Brain (organoid and tissue), 16 donors: ENCODE measurements at places on chromosomes 16 and 17. TPM values are rescaled to one million over a fixed set of nuclear protein-coding genes. Genes with fewer than 3 reads are reported as not detected.

The ALDH3A1 gene
- polyA plus RNA-seq = 0.76 TPM

The NPIPA8 gene
- 3.8 TPM for polyA plus RNA-seq

The CALB2 gene
- polyA plus RNA-seq = 308 TPM

The PRKCB gene
- 15.8 TPM for polyA plus RNA-seq

The NFAT5 gene
- polyA plus RNA-seq = 6.5 TPM

The MPP2 gene
- 27.6 TPM for polyA plus RNA-seq

The PYDC1 gene
- 5.0 TPM for polyA plus RNA-seq

The CHST4 gene
- polyA plus RNA-seq = 0.78 TPM

The USP43 gene
- polyA plus RNA-seq = 2.4 TPM

The VASN gene
- 5.0 TPM for polyA plus RNA-seq

The PDE6G gene
- not detected for polyA plus RNA-seq

The SLC52A1 gene
- not detected for polyA plus RNA-seq

The PARD6A gene
- 39.6 TPM for polyA plus RNA-seq

The CLEC3A gene
- polyA plus RNA-seq = not detected

DNA sequence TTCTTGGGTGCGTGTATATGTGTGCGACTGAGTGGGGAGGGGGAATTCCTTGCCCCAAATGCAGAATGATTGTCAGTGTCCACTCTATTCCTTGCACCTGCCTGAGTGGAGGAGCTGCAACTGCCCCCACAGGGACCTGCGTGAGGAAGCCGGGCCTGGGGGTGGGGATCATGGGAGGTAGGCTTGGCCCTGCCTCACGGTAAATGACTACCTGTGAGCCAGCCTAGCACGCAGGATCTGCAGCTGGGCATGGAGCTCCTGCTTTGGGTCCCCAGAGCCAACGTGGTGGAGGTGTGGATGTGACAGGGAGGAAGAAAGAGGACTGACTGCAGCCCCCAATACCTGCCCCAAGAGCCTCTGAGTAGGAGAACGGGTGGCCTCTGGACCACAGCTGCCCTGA, 77.0 kb upstream of the GAS7 start:
- DNase-seq = no peak

- DNase-seq = no peak
Measured at GRCh38 chr17:70208825-70209555, 39.7 kb downstream of the KCNJ2 start.

GRCh38 chr16:84423416-84423837, 55.1 kb downstream of the ATP2C2 start:
- DNase-seq = peak; percentile 71

GRCh38 chr16:70577256-70577698, 53.7 kb downstream of the SF3B3 start:
- no peak for DNase-seq

- no peak for DNase-seq
Measured at GRCh38 chr16:65746941-65747340, 619.5 kb upstream of the CDH5 start.

DNA sequence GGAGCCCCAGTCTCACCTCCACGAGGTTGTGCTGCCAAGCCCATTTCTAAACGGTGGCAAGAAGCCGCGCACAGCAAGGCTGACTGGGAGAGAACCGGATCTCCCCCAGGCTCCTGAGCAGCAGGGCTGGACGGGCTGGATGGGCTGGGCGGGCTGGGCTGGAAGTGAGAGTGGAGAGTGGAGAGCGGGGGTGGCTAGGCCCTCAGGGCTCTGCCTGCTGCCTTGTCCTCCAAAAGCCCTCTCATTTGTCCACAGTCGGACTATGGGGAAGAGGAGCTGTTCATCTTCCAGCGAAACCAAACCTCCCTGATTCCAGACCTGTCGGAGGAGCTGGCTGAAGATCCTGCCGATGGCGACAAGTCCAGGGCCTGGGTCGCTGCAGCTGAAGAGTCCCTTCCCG, 3.2 kb downstream of the DNAAF8 start:
- DNase-seq = no peak

DNA sequence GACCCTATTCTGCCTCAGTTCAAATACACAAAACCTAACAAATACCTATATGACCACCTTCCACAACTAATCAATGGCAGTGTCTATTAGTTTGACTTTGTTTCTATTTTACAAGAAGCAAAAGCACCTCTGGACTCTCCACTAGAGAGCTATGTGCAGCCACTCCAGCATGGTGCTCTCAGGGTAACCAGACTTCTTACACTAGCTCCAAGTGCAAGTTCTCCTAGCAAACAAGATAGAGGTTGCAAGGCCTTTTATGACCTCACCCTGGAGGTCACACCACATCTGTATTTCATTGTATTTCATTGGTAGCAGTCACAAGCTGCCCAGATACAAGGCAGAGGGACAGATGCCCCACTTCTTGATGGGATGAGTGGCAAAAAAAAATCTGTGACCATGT, 8.3 kb upstream of the ZNF263 start:
- no peak for DNase-seq

DNA sequence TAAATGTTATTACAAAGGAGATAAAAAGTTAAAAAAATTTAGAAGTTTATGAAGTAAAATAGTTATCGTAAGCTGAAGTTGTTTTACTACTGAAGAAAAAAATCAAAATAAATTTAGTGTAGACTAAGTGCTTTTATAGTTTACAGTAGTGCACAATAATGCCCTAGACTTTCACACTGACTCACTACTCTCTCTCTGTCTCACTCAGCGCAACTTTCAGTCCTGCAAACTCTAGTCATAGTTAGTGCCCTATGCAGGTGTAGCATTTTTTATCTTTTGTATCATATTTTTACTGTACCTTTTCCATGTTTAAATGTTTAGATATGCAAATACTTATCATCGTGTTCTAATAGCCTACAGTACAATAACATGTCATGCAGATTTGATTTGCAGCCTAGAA, 17.7 kb upstream of the TOM1L1 start:
- DNase-seq = no peak

DNA sequence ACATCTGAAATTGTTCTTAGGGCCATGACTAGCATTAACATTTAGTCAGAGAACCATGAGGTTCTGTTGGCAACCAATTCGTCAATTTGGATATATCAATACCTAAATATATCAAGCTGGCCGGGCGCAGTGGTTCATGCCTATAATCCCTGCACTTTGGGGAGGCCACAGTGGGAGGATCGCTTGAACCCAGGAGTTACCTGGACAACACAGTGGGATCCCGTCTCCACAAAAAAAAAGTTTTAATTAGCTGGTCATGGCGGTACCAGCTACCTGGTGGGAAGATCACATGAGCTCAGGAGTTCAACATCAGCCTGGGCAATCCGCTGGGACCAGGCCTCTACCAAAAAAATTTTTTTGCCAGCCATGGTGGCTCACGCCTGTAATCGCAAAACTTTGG, 8.4 kb downstream of the YWHAE start:
- DNase-seq = no peak

DNA sequence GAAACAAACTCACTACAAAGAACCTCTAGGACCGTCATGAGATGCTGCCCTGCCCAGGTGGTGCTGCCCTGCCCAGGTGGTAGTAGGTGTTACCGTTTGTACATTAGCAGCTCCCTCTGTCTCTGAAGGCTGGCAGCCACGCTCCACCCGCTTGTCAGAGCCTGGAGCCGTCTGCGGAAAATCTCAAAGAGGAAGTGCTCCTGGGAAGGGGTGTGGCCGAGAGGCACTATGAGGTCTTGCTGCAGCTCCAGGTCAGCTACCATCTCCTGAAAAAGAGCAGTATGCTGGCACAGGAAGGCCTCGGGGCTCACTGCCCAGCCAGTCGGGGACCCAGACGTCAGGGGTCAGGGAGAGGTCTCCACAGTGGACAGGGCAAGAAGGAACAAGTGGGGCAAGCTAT, 28.3 kb downstream of the ZNF276 start:
- no peak for DNase-seq

- DNase-seq = peak; percentile 83
Measured at GRCh38 chr16:84266451-84266850, 26.6 kb upstream of the KCNG4 start.

GRCh38 chr17:1617620-1618174, 10.9 kb downstream of the SLC43A2 start:
- no peak for DNase-seq

- DNase-seq = peak; percentile 21
Measured at GRCh38 chr17:49223517-49224197, 6.9 kb downstream of the PHOSPHO1 start.

DNA sequence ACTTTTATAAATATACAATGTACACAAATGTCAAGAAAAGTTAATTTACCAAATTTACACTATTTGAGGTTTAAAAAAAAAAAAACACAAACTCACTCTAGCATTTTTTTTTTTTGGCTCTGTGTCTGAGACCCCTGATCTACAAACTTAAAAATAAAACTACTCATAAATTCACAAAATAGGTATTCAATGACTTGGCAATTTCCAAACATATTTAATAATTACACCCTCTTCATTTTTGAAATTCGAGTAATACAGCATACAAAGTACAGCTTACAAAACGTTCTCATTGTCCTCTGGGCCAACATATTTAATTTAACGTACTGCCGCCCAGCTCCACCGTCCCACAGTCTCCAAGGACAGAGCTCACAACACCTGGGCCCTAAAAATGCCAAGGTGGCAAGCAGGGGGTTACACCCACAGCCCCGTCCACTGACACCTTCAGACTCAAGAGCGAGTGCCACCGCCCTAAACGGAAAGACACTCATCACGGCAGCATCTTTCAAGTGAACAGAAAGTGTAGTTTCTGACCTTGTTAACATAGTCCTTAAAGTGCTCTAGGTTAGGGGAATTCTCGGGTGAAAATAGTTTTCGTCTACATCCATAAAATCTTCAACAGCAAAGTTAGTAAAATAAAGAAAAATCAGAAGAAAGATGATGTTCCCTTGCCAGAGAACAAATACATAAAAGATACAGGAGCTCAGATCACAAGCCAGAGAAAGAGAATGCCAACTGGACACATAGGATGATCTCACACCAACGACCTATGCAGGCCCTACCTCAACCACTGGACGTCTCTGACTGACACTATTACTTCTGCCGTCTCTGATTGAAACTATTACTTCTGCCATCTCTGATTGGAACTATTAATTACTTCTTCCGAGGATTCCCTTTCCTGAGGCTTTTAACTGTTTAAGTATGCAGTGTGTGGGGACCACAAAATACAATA, 4.2 kb downstream of the ADCY9 start:
- peak; percentile 45 for DNase-seq

GRCh38 chr17:27540318-27541101, 84.3 kb downstream of the KSR1 start:
- peak; percentile 29 for DNase-seq

DNA sequence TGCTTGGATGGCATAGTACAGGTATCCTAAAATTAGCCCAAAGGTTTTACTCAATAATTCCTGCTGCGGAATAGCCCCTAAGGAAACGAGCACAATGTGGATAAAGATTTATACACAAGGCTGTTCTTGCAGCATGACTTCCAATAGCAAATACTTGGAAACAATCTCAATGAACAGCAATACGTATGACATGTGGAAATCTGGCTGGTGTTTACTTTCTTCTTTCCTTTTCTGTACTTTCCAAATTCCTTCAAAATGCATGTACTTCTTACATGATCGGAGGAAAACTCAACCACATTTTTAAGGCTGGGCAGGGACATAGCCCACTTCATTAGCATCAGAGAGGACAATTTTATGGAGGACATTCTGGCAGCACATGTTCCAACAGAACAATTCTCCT, 86.6 kb downstream of the C16orf95 start:
- no peak for DNase-seq

GRCh38 chr16:67241008-67241900, 6.0 kb downstream of the FHOD1 start:
- no peak for DNase-seq

DNA sequence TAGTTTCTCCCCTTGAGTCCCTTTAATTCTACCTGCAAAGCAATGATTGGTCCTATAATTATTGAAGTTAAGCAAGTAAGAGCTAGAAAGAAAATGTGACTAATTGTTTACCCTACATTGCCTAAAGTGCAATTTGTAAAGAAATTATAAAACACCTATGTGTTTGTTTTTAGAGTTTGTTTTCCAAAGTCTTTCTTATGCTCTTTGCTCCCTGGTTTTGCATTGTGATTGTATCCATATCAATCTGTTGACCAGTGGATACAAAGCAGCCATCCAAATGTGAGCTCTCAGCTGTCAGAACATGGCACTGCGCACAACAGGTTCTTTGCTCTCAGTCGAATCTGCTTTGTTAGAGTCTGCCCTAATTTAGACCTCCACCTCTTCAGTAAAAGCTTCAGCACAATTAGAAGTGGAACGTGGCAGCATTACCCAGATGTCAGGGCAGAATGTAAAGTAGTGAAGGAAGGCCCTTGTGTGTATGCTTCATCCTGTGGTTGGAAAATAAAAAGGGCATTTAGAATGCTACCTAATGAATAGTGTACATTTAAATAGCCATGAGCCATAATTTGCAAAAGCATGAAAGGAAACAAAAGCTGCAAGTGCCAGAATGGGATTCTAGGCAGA, 70.5 kb downstream of the AATF start:
- peak; percentile 65 for DNase-seq

DNA sequence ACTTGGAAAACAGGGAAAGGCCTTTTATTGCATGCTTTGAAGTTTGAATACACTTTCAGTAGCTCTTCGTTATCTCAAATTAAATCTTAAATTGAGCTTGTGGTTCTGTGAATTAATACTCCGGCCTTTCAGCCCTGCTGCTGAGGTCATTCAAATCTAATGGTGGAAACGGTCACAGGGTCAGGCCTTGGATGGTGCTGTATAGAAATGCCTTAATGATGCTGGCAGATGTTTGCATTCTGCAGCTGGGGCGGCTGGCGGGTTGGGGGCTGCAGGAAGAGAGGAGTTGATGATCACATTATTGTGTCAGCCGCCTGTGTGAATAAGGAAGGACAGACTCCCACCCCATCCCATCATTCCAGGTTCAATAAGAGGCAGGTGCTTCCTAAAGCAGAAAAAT, 723.6 kb downstream of the WWOX start:
- DNase-seq = no peak

DNA sequence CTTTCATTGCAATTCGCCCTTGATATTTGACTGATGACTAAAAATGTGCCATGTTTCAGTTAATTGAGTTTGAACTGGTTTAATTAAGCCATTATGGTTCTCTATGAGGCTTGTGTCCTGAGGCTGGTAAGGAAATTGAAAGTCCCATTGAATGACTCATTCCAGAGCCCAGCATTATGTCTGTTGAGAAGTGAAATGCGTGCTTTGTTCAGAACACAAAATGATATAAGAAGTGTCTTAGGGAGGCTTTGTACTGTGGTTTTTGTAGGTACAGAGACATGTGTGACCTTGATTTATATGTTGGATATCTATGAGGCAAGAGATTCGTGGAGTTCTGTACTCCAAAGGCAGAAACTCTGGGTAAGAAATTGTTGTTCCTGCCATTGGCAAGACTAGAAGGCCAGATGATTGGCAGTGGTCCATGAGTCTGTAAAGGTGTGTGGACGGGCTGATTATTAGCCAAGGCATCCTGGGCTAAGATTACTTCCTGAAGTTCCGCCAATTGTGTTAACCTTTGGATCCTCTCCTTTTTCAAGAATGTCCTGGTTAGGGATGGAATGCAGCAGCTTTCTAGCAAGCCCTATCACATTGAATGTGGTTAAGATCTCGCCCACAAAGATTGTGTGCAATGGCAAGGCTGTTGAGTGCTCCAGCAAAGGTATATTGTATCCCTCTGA, 103.7 kb downstream of the NPIPB5 start:
- DNase-seq = no peak
